ENCODE measurements at places on chromosomes 12 and 14.

DNA sequence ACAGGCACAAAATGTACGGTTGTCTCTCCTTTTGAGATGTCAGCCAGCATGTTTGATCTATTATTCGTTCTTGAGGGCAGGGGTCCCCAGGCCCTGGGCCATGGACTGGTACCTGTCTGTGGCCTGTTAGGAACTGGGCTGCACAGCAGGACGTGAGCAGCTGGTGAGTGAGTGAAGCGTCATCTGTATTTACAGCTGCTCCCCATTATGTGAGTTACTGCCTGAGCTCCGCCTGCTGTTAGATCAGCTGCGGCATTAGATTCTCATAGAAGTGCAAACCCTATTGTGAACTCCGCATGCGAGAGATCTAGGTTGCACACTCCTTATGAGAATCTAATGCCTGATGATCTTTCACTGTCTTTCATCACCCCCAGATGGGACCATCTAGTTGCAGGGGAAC lies 41.4 kb upstream of the SCN8A start:
- DNase-seq = no peak

DNA sequence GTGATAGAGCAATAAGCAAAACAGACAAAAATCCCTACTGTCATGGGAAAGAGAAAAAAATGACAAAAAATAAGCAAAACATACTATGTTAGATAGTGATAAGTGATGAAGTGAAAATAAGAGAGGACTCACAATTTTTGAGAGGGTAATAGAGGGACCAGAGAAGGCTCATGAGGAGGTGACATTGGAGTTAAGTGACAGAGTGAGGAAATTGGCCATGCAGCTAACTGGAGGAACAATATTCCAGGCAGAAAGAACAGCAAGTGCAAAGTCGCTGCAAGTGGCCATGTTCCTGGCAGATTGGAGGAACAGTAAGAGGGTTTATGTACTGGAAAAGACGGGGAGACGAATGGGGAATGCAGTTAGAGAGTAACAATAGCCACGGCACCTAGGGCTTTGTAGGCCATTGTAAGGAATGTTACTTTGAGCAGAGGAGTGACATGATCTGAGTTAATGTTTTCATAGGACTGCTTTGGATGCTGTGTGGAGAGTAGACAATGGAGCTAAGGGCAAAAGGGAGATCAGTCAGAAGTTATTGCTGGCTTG lies 1.4 kb upstream of the SAV1 start:
- no peak for DNase-seq

- no peak for DNase-seq
Observed at GRCh38 chr12:2152134-2152533, 99.3 kb downstream of the CACNA1C start.

DNA sequence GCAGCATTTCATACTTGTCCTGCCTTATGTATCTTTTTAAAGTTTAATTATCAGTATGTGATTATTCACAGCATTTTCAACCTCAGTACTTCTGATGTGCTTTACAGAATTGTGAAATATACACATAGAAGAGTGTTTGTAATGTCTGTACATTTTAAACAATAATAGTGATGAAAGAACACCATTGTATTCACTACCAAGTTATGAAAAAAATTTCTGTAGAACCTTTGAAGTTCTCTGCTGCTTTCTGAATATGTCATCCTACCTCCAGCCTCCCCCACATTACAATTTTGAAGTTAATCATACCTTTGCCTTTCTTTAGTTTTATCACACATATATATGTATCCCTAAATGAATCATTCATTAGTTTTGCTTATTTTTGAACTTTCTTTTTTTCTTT lies 24.8 kb downstream of the FRMD6 start:
- DNase-seq = no peak

- no peak for DNase-seq
Observed at GRCh38 chr14:59360923-59361794, 104.0 kb downstream of the GPR135 start.

DNA sequence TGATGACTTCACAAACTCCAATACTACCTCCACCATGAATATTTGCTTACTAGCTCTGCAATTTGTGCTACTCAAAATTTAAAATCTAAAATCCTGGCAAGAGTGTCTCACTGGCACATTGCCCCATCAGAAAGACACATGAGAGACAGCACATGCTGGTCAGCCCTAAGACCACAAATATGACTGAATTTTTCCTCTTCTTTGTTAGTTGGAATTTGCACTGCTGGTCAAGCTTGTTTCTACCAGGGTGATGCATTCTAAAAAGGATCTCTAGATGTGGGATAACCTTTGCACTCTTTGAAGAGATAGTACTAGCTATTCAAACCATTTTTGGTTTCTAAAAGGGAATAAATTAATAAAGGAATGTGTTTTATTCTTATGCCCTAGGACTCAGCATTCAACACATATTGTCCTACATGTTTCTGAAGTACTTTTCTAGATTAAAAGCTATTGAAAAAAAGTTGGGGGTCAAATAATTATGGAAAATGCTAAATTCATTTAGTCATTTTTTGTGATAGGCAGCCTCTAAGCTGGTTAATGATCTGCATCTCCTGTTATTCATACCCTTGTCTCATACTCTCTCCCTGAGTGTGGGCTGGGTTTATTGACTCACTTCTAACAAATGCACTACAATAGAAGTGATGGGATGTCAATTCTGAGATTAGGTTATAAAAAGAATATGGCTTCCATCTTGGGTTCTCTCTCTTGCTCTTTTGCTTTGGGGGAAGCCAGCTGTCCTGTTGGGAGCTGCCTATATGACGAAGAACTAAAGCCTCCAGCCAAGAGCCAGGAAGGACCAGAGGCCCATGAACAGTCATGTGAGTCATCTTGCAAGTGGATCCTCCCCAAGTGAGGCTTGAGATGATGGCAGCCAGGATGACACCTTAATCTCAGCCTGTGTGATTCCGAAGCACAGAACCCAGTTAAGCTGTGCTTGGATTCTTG lies 211.5 kb upstream of the CRY1 start:
- DNase-seq = no peak

DNA sequence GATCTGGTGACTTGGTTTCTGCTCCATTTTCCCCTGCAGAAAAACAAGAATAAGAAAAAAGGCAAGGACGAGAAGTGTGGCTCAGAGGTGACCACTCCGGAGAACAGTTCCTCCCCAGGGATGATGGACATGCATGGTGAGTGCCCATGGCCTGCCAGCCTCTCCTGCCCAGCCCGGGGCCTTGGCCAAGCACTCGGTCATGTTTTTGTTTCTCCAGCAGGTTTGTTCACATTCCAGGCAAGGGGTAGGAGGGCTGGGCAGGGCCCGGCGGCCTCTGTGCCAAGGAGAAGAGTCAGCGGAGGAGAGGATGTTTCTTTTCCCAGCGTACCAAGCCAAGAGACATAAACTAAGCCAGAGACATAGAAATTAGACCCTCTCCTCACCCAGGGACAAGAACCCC lies 13.6 kb downstream of the BCL7A start:
- DNase-seq = no peak

DNA sequence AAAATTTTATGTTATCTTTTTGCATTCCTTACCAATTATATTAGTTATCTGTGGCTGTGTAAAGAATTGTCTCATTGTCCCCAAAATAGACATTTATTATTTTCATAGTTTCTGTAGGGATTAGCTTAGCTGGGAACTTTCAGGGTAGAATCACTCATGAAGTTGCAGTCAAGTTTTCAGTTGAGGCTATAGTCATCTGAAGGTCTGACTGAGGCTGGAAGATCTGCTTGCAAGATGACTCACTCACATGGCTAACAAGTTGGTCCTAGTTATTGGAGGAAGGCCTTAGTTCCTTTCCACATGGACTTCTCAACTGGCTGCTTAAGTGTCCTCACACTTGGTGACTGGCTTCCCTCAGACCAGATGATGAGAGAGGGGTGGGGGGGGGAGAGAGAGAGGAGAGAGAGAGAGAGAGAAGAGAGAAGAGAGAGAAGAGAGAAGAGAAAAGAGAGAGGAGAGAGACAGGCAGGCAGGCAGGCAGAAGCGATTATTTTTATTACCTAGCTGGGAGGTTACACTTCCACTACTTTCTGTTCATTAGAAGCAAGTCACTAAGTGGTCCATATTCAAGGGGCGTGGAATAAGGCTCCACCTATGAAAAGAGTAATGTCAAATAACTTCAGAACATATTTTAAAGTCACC lies 6.4 kb downstream of the AP5M1 start:
- no peak for DNase-seq

DNA sequence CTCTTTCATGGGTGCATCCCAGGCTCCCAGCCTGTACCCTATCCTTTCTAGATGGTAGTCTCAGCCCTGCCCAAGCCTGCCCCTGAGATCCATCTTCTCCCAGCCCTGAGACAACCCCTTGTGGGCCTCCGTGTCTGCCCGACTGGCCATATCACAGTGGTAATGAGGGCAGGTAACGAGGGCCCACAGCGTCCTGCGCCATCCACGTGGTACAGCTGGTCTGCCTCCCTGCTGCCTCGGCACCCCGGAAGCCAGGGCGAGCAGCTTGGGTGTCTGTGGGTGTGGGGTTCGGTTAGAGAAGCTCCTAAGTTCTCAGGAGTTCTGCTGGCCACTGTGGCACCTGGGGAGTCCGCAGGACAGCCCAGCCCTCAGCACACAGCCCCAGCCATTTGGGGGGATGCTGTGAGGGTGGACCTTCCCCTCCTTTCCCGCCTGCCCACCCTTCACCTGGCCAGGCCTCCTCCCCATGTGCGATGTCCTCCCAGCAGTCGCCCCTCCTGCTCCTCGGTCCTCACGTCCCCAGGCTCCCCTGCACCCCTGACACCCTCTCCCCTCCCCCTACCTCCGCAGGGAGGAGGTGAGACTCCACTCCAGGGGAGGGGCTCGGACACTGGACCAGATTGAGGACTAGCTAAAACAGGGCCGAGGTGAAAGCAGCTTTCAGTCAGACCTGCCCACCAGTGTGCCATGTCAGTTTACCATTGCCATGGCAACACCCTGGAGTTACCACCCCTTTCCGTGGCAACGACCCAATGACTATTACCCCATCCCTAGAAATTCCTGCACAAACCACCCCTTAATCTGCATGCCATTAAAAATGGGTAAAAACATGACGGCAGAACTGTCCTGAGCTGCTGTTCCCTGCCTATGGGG lies 69.0 kb downstream of the KIF26A start:
- DNase-seq = no peak

- DNase-seq = no peak
Observed at GRCh38 chr12:98424726-98425401, 90.5 kb upstream of the TMPO start.

DNA sequence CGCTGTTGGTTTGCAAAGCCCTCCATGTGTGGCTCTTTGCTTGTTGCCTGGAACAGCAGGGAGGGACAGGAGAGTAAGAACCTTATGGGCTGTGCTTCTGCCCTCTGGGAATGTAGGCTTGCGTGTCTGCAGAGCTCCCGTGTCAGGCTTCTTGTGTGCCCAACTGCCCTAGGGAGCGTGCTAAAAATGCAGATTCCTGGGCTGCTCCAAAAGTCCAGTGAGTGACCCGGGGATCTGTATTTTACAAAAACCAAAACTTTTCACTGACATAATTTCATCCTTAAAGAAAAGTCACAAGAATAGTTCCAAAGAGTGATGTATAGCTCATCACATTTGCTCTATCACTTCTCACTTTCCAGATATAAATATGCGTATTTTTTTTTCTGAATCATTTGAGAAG lies 34.8 kb upstream of the CCDC63 start:
- DNase-seq = no peak

DNA sequence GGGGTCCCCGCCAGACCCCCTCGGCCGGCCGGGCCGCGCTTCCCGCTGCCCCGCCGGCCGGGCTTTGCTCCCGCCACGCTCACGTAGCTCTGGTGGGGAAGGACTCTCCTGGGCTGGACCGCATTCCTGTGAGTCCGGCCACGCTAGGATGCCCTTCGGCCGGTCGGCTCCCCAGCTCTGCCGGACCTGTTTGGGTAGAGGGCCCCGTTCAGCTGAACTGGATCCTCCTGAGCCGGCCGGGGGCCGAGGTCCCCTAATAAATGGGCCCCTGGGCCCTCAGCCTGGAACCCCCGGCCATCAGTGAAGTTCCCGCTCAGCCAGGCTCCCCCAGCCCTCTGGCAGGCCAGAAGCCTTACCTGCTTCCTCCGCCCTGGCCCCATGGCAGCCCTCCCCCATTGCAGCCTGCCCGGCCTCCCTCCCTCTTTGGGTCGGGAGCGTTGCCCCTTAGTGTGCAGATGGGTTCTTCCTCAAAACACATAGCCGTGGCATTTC lies 593 bp downstream of the UNC119B start:
- DNase-seq = no peak

Data from stimulated activated CD8-positive, alpha-beta memory T cell treated with anti-CD3 and anti-CD28 coated beads, Interleukin-15, amount 100 ng/mL, for 4 hours (primary cell).